ENCODE measurements at places on chromosomes 4 and X. TPM values are rescaled to one million over a fixed set of nuclear protein-coding genes. Genes with fewer than 3 reads are reported as not detected.

Gene GRIA2
- not detected for total RNA-seq

DNA sequence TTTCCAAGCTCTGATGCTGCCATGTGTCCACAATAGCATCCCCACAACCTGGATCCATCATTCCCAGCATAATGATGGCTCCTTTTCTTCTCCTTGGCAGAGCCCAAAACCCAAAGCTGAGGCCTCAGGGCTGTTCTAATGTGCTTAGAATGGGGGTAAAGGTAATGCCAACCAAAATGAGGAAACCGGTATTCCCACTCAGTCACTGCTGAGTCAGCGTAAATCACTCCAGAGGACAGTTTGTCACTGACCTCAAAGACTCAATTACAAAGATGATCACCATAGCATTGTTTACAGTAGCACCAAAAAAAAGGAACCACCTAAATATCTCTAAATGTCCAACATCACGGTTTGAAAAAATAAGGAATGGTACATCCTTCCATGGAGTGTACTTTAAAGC, 41.2 kb downstream of the OTOP1 start:
- DNase-seq, result no peak

GRCh38 chr4:121651597-121651996, 45.2 kb downstream of the ANXA5 start:
- no peak for DNase-seq

- no peak for DNase-seq
Measured at GRCh38 chr4:86633854-86634253, 39.7 kb downstream of the PTPN13 start.

DNA sequence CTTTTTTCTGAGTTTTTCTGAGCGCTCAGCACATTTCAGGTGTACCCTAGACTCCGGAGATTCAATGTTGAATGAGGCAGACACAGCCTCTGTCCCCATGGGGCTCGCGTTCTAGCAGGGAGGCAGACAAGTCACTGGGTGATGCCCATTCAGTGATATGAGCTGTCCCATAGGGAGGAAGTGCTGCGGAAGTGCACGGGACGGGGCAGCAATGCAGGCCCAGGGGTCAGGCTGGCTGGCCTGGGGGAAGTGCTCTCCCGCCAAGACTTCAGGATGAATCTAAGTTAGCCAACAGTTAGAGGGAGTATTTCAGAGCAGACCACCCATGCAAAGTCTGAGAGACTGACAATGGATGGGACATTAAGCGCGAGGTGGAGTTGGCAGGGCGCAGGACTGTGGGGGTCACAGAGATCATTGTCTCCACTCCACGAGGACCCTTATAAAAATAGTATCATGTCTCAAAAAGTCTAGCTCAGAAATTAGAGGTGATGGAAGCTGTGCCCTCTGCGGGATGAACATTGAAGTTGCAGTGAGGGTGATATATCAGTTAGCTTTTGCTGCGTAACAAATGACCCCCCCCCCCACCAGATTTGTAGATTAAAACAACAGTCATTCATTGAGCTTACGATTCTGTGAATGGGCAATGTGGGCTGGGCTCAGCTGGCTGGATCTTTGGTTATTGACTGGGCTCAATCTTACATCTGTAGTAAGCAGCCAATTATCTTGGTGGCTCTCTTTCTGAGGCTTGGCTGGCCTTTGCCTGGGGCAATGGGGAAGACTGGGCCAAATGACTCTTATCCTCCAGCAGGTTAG, 16.4 kb downstream of the PSAPL1 start:
- DNase-seq, result no peak

- no peak for DNase-seq
Measured at GRCh38 chr4:8403976-8404375, 36.5 kb downstream of the ACOX3 start.

Gene SSX2
- not detected for total RNA-seq

GRCh38 chr4:100162027-100162685, 28.1 kb downstream of the DDIT4L start:
- DNase-seq, result no peak

- no peak for DNase-seq
Measured at GRCh38 chr4:7622371-7622770, 187.6 kb upstream of the PSAPL1 start.

DNA sequence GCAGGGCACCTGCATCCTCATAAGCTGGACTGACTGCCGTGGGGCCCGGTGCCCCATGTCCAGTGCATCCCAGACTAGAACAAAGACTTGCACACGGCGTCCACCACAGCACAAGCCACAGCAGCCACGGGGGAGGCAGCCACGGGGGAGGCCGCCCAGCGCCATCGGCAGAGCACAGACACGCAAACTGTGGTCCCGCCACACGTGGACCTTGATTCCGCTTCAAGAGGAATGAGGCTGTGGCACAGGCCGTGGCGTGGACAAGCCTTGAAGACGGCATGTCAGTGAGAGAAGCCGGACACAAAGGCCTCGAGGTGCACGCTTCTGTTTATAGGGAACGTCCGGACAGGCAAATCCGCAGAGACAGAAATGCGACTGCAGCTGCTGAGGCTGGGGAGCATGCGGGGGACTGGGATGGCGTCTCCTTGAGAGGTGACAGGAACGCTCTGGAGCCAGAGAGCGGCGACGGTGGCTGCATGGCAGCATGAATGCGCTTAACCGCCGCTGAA, 10.1 kb upstream of the CPLX1 start:
- no peak for DNase-seq

DNA sequence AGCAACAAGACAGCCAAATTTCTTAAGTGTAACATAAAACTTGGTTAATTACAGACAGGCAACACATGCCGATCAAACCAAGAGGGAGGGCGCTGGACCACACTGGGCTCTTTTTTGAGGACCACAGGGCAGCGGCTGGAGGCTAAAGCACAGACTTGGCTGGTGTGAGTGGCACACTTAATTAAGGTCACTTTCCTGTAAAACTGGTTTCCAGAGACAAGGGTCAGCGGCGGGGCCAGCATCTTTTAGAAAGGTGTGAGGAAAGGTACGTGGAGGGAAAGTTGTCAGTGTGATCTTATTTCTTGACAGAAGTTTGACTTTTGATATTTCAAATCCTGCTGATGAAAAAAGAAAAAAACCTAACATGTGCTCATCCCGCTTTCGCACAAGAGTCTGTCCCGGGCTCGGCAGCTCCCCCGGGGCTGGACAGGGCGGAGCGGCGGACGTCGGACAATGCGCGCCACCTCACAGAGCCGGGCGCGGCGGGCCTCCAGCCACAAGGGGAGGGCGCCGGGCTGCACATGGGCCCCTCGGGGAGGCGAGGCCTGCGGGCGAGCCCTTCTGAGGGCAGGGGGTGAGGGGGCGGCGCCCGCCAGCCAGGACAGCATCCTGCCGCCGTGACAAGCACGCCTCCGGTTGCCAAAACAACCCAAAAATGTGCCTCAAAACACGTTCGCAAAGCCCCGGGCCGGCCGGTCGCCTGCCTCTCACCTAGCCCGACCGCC, 660 bp upstream of the HSPA4L start:
- peak; percentile 59 for DNase-seq

- DNase-seq, result no peak
Measured at GRCh38 chrX:115363372-115363771, 73.9 kb downstream of the LUZP4 start.

Gene KCNE5
- 0.20 TPM for total RNA-seq

Gene RAB9A
- 33.4 TPM for total RNA-seq

- peak; percentile 43 for DNase-seq
Measured at GRCh38 chr4:185033950-185034349, 15.7 kb downstream of the HELT start.

Gene MAGEE2
- 0.12 TPM for total RNA-seq

GRCh38 chr4:125440814-125441213, 126.1 kb downstream of the FAT4 start:
- DNase-seq, result no peak

DNA sequence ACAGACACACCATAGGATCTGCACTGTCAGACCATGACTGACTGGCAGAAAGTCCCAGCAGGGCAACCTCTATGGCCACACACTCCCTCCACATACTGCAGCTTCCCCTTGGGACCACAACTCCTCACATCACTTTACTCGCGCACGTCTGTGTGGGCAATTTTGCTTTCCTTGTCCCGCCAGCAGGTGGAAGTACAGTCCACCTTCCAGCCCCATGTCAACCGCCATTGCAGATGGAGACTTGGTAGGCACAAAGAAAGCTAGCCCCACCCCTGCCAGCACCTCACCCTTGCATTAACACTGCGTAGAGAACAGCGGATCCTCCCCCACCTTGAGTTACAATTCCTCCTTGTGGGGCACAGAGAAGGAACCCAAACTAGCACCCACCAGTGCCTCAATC, 74.4 kb upstream of the NAP1L2 start:
- peak; percentile 5 for DNase-seq

Gene SHOX
- not detected for total RNA-seq

DNA sequence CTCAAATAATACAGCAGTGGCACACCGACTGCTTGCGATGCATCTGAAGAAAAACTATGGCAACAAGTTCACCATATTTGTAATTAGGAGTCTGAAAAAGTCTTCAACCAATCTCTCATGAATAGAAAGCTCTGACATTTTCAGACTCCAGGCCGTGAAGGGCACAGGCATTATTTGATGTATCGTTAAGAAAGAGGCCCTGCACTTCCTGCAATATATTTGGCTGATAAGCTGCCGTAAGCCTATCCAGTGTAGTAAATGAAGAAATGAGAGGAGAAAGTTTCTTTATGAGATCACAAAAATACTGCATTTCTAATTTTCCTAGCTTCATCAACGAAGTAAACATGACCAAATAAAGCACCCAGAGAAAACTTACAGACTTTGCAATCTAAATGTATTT, 613.8 kb upstream of the TECRL start:
- DNase-seq, result no peak

DNA sequence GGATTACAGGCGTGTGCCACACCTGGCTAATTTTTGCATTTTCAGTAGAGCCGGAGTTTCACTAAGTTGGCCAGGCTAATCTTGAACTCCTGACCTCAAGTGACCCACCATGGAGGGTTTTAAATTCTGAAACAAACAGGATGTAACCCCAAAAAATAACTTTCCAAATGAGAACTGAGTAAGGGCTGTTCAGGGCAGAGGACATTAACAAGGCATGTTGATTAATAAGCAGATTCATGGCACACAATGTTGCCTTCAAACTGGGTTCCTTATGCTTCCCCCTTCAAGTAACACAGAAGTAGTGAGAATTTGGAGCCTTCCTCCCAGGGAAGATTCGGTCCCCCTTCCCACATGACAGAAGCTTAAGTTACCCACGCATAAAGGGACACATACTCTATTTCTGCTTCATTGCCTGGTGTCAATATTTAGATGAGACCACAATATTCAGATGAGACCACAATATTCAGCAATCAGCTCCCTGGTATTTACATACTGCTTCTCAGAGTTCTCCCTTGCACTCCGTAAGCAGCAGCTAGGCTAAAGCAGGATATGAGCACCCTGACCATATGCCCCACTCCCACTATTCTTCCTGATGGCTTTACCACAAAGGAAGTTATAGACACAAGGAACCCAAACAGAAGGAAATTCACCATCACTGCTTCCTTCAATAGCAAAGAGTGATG, 21.4 kb downstream of the GRSF1 start:
- no peak for DNase-seq

- no peak for DNase-seq
Measured at GRCh38 chr4:126603825-126604224, 1028.9 kb upstream of the INTU start.

GRCh38 chr4:100165809-100166208, 24.5 kb downstream of the DDIT4L start:
- DNase-seq, result no peak

GRCh38 chrX:95332530-95332929, 1352.1 kb upstream of the DIAPH2 start:
- DNase-seq, result no peak

- no peak for DNase-seq
Measured at GRCh38 chr4:154781126-154781982, at the start of gene RBM46. TSS of gene RBM46 (plus strand) at chr4:154781272. CDS start at chr4:154796753, 15,481 bp downstream.

- peak; percentile 49 for DNase-seq
Measured at GRCh38 chr4:40264497-40264896, 67.7 kb downstream of the RHOH start.

Gene GALNTL6
- total RNA-seq, result not detected

- DNase-seq, result peak; percentile 83
Measured at GRCh38 chrX:17374619-17375366, at the start of gene NHS. TSS of gene NHS (plus strand) at chrX:17375200. CDS start at chrX:17375758, 558 bp downstream.

DNA sequence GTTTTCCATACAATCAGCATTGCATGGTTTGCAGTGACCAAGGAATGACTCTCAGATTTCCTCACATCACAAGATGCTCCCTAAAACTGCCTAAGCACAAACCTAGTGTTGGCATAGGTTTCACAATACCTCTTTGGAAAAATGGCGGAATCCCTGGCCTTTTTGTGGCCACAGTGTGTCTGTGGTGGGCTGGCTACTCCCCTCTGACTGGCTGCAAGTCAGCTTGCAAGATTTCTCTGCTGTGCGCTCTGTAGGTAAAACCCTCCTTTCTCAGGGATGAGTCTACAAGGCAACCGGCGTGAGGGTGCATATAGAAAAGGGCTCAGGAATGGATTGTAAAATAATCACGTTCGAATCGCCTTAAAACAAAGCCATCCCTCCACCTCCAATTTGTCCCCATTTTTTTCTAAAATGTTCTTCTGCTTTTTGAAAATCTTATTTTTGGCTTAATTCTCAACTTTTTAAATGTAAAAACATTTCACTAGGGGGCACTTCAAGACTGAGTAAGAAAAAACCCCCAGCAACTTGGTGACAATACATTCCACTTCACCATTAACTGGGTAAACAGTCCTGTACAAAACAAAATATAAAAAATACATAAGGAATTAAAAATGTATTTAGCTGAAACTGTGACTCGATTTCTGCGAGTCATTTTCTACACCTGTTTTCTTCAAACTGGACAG, 235.6 kb downstream of the STIM2 start:
- DNase-seq, result no peak

Gene F8A1
- 8.9 TPM for total RNA-seq

- DNase-seq, result no peak
Measured at GRCh38 chrX:15014281-15014680, 141.1 kb downstream of the MOSPD2 start.

Gene RASSF6
- total RNA-seq, result under 0.01 TPM

- peak; percentile 41 for DNase-seq
Measured at GRCh38 chrX:2502668-2503519, 2.1 kb upstream of the DHRSX start.

GRCh38 chr4:160251522-160252170, 1148.8 kb downstream of the RAPGEF2 start:
- DNase-seq, result no peak

Gene ADGRL3
- not detected for total RNA-seq

DNA sequence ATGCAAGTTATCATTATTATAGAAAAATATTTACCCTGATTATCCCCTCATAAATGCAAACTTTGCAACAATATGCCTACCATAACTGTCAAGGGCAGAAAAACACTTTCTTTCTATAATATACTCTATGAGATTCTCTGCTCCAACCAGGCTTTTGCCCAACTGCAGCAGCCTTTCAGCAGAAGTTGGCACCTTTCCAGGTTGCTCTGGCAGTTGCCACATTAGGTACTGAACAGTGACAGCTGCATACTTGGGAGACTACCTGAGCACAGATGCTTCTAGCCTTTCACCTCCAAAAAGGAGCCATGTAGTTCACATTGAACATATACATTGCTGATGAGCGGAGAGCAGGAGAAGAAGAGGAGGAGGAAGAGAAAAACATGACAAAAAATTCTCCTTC, 69.5 kb upstream of the BRWD3 start:
- DNase-seq, result no peak

Measured in RPMI7951 (cell line).